ENCODE measurements at places on chromosomes 7 and 10.

DNA sequence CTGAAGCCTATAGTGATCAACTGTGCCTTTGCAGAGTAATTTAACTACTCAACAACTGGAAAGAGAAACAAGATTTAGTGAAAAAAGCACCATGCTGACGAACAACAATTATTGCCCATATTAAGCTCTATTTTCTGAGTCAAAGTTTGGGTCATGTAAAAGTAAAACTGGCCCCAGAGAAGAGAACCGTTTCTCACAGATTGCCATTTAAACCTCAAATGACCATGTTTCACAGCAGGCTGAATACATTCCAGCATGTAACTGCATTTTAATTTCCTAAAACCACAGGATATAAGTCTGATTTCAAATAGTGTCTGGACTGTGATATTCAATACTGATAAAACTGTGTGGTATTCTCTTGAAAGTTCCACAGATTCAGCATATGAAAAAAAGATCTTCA lies 140.7 kb downstream of the ATE1 start:
- DNase-seq, result no peak

DNA sequence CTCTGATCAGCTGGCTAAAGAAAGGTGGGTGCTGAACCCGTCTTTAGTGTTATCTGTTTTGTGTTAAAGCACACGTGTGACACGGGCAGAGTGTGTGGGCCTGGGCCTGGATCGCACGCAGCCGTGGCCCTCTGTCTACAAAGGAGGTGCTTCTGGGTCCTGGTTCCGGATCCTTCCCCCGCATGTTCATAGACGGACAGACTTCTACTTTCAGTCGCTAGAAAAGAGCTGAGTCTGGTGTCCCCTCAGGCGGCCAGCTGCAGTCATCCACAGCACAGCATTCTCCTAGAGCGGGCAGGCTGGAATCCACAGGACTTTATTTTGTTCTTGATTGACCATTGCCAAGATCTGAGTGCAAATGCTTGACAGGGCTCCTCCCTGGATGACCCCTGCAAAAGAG lies 134.4 kb downstream of the DLG5 start:
- no peak for DNase-seq

- DNase-seq, result peak; percentile 50
These were observed 98.8 kb upstream of the ZNF722 start for GRCh38 chr7:63899691-63900393.

- no peak for DNase-seq
These were observed 609.1 kb upstream of the ANKRD30A start for GRCh38 chr10:36516281-36516680.

GRCh38 chr7:116101704-116102103 lies 71.1 kb upstream of the TFEC start:
- DNase-seq, result no peak

DNA sequence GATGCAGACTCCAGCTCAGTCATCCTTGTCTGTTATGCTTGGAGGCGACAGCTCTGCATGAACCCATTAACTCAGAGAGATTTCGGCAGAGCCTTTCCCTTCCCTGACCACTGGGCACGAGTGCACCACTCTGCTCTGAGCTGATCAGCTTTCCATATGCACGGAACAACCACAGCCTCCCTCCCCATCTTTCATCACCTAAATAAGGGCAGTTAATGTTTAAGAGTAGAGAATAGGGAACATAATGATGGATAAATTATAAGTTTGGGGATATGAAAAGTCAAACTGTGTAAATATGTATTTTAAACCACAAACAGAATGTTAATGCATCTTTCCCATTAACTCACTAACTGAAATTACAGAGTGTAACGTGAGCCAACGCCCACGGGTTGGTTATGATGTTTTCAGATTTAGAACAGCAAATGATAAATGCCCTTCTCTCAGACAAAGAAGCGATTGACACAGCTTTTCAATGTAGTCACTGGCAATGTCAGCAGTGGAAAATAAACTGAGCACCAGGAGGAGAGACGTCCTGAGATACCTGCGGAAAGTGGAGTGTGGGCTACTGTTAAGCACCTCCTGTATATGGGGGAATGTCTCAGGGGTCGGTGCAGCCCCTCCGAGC lies 658.2 kb downstream of the LRMDA start:
- DNase-seq, result no peak

DNA sequence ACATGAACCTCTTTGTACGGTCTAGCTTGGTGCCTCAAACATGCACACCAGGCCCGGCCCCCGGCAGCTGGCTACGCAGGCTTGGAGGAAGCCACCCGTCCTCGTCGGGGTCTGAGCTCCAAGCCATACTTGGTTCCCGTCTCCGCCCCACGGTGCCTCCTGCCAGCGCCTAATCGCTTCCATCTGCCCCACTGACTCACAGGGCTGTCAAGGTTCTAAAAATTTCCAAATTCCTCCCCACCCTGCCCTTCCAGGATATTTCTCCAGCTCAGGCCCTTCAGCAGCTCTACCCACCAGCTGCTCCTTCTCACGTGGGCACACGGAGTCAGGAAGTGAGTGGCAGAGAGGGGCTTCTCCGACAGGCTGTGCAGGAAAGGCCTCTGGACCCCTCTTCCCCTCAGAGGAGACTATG lies 38.8 kb downstream of the TMEM270 start:
- peak; percentile 64 for DNase-seq

- DNase-seq, result no peak
These were observed 146.4 kb upstream of the LYZL2 start for GRCh38 chr10:30775779-30776591.

- no peak for DNase-seq
These were observed 156.0 kb downstream of the ELFN1 start for GRCh38 chr7:1825897-1826741.

- peak; percentile 37 for DNase-seq
These were observed 55.0 kb upstream of the DUSP5 start for GRCh38 chr10:110442746-110443145.

DNA sequence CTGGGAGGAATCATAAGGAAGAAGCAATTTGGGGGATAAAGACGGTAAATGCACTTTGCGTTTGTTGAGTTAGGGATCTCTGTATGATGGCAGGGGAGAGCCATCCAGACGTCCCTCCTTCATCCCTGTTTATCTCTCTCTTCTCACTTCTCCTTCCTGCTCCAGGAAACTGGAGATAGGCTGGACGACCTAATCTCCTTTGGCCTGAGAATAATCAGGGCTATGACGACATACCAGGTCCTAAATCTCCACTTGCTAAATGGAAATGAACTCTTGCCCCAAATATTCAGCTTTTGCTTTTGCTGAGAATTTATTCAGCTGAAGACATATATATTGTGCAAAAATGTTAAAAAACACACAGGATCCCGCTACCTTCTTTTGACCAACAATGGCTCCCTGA lies 182.9 kb upstream of the INHBA start:
- DNase-seq, result no peak

GRCh38 chr10:128073890-128074289 lies 52.3 kb downstream of the MKI67 start:
- no peak for DNase-seq

- no peak for DNase-seq
These were observed 36.7 kb downstream of the RAB19 start for GRCh38 chr7:140440593-140440992.

DNA sequence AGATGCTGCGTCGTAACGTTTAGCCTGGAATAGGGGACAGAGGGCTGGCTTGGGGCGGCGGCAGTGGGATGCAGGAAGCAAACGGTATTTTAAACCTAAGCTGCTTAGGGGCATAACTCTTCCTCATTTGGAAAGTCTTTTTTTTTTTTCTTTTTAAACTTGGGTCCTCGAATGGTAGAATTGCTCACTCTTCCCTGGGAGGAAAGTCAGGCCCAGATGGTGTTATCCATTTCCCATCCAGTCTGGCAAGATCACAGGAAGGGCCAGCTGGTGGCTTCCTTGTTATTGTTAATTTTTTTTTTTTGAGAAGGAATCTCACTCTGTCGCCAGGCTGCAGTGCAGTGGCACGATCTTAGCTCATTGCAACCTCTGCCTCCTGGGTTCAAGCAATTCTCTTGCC lies 56.6 kb downstream of the TMEM209 start:
- no peak for DNase-seq

DNA sequence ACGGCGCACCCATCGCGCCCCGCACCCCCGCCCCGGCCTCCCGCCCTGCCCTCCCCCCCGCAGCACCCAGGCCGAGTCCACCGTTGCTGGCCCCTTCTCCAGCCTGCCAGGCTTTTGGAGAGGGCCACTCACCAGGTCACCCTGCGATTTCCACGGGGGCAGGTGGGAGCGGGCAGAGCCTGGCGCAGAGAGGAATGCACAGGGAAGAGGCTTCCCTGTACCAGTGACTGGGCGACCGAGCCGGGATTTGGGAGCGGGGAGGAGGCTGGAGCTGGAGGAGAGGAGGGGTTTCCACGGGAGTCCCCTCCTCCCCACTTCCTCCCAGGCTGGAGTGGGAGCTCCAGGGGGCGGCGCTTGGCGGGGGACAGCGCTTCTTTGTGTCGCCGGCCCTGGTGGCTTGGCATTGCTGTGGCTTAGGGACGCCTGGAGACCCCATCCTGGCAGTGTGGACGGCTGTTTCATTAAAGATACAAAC lies 19.3 kb downstream of the TCAF1 start:
- peak; percentile 61 for DNase-seq

- no peak for DNase-seq
These were observed 547.5 kb upstream of the C7orf33 start for GRCh38 chr7:148042935-148043631.

DNA sequence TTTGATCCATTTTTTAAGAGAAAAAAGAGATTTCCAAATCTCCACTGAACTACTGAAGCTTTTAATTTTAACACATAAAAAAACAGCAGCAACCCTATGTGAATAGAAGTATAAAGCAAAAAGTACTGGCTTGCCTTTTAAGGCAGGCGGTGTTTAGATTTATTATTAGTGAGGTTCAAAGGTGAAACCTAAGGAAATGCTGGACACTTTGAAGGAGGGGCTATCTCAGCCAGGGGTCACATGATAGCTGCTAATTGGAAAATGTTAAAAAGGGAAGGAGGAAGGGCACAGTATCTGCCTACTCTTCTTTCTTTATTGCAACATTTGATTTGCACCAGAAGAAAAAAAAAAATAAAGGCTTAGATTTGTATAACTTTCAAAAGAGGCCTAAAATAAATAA lies 183.8 kb downstream of the SKAP2 start:
- DNase-seq, result no peak

DNA sequence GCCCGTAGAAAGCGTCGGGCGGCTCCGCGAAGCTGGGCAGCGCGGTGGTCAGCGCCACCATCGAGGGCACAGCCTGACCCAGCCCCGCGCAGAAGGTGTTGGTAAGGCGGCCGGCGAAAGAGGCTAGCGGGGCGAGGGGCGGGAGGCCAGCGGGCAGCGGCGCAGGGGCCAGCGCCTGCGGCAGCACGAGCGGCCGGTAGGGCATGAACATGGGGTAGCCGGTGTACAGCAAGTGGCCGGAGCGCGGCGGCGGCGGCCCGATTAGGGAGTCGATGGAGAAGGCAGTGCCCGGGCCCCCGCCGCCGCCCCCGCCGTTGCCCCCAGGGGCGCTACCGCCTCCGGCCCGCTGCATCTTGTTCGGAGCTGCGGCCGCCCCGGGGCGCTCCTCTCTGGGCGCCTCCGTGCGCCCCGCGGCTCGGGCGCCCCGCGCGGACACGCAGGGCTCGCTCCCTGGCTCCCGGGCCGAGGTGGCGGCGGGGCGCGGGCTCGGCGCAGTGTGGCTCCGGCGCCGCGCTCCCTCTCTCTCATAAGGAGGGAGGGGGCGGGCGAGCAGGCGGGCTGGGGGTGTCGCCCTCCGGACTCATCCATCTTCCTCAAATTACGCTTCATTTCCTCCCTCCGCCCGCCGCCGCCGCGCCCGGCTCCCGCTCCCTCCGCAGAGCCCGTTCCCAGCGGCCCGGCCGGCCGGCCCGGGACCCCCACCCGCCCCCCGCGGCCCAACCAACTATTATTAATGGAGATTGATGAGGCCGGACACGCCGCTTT lies at the start of gene GBX1:
GBX1 (minus strand) TSS at position 498 of the 765 bp plus-strand sequence; CDS start at position 352, 146 bp downstream.
- DNase-seq, result no peak

Data from Peyer's patch (tissue), 4 donors.